ENCODE measurements at places on chromosomes 3 and 15.

DNA sequence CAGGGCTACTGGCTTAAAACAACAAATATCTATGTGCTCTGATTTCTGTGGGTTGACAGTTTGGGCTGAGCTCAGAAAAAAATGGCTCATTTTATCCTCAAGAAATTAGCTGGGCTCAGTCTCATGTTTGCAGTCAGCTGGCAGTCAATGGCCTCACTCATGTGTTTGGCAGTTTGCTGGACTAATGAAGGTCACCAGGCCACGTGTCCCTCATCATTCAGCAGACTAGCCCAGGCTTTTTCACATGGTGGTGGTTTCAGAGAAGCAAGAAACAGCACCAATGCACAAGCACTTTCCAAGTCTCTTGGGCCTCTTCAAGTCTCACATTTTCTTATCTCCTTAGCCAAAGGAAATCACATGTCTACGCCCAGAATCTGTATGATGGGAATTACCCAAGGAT is 478.3 kb upstream of the PPP2R3A start:
- no peak for DNase-seq

- DNase-seq, result no peak
These were observed 57.8 kb downstream of the DTWD1 start for GRCh38 chr15:49678655-49679054.

DNA sequence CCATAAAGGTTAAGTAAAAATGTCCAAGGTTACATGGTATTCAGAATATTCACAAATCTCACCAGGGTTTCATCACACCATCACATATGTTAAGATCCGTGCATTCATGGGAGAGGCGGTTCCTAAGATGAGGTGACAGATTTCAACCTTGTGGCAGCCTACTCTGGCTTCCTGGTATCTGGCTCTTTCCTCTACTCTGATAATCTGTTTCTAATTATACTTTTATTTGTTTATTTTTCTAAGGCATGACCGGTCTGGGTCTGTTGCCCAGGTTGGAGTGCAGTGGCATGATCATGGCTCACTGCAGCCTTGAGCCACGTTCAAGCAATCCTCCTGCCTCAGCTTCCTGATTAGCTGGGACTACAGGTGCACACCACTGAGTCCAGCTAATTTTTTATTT is 34.4 kb downstream of the RAF1 start:
- no peak for DNase-seq

DNA sequence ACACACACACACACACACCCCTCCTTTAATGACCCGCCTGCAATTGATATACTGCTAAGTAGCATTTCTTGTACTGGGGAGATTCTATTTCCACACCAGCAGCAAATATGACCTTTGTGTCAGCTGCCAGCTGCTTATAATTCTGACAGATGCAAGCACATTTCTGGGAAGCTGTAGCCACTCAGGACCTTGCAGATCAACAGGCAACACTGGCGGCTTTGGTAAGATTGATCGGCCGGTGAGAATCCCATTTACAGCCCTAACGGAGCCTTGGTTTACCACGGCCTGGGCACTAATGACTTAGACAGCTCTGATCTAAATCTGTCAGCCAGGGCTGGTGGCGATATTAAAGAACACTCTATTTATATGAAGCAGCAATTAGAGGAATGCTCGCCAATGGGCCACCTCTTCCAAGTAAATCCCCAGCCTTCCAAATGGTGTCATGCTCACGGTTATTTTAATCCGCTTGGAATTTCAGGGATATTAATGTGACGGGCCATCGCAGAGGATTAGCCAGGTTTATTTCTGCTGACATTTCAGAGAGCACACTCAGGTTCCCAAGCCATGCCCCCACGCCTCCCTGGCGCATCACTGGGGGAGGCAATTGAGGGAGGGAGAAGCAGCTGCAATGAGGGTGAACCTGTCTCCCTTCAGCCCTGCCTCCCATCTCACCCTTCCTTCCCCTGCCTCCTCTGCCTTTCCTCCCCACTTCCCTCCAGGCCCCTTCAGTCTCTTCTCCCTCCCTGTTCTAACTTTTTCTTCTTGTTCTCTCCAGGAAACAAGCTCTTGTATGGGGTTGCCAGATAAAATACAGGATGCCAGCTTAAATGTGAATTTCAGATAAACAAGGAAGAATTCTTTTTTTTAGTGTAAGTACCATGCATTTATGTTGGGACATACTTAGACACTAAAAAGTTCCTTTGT is 287.0 kb downstream of the TLE3 start:
- no peak for DNase-seq

DNA sequence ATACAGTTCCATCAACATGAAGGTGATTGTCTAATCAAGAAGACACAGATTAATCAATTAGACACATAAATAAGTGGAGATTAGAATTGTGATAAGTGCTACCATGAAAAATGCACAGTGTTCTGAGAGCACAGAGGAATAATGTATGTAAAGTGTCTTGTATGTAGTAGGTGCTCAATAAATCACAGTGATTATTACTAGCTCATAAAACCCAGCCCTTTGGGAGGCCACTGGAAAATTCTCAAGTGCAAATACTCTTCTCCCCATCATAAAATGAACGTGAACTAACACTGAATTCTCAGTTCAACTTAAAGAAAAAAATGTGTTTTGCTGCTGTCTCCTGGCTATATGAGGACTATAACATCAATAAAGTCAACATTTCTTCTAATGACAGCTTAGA is 368.2 kb downstream of the FOXP1 start:
- no peak for DNase-seq

DNA sequence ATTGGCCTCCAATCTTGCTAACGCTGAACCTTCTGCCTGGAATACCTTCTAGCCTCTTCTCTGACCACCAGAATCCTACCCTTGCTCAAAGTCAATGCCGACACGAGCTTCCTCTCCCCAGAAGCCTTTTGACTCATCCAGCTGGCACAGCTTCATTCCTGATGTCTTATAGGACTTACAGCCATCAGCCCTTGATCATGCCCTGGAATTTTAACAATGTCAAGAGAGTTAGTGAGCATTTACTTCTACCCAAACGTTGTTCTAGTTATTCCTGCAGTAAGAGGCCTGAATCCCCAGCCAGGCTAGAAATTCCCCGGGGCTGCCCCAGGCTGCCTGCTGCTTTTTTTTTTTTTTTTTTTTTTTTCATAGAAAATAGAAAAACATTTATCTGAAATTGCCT is 3.9 kb downstream of the CYP1A2 start:
- DNase-seq, result no peak

GRCh38 chr15:64686130-64686735 is 89.2 kb downstream of the RBPMS2 start:
- DNase-seq, result peak; percentile 76

DNA sequence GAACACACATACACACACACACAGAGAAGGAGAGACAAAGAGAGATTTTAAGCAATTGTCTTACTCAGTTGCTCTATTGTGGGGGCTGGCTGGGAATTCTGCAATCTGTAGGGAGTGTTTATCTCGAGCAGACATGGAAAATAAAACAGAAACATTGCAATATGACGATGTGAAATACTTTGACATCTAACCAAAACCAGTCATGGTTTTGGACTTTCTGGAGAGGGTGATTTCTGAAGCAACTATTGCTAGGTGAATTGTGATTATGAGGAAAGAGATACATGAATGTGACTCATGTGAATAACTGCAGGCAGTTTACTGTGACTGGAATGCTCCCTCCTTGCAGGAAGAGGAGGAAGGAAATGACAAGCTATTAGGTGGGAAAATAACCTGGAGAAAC is 12.3 kb upstream of the PHLDB2 start:
- no peak for DNase-seq
